ENCODE measurements at places on chromosomes 3 and 15.

- no peak for DNase-seq
Observed at GRCh38 chr3:4063916-4064574, 239.1 kb upstream of the SETMAR start.

- DNase-seq: no peak
Observed at GRCh38 chr3:7518026-7518425, 657.1 kb downstream of the GRM7 start.

GRCh38 chr3:127512256-127512655 lies 78.3 kb downstream of the TPRA1 start:
- DNase-seq: no peak

DNA sequence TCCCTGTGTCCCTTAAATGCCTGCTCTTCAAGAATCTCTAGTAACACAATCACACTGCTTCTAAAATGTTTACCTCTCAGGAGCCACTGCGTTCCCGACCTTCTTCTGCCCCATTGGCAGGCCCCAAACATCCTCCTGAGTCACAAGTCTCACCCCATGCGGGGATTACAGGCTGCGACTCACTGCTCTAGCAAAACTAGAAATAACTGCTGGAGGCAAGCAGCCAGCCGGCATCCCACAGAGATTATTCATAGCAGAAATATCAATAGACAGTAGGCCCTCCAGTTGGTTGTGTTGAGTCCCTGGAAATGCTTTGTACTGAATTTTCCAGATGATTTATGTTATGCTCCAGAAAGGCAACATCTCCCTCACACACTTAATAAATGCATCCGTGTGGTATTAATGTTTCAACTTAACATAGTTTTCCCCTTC lies 64.8 kb downstream of the RFTN1 start:
- DNase-seq: no peak

DNA sequence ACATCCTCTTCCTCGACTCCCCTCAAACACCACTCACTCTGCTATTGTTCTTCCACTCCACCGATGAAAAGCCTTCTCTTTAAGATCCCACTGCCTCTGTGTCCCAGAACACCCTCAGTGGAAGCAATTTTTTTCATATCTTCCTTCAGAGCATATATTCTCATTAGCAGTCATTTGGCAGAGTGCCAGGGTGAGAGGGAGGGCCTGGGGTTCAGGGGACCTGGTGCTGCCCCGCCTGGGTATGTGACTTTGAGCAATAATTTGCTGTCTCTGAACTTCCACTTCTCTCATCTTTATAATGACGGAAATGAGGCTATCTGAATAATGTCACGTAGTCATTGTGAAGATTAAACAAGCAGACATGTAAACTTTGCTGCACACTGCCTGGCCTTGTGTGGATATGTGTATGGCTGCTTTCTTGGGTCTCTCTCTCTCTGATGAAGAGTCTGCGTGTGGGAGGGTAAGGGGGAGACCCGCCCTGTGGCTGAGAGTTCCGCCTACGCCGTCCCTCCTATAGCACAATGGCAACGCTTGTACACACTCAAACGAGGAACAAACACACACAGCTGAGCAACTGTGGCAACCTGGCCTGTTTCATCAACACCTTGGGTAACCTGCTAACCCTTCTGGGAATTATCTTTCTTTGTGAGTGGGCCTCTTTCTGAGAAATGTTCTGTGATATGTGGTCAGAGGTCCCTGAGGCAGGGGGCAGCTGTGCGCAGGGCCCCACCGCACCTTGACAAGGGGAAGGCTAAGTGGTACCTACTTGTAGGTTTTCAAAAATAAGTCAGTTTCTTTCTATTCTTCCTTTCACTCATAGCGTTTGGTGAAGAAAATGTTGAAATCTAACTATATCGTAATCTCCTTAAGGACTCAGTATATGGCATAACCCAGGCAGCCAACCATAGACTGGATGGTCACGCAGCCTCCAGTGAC lies 369.8 kb downstream of the SV2B start:
- no peak for DNase-seq

- DNase-seq: no peak
Observed at GRCh38 chr3:174438501-174439145, 420.5 kb upstream of the NAALADL2 start.

- DNase-seq: no peak
Observed at GRCh38 chr15:88802991-88803240, 320 bp upstream of the ACAN start.

DNA sequence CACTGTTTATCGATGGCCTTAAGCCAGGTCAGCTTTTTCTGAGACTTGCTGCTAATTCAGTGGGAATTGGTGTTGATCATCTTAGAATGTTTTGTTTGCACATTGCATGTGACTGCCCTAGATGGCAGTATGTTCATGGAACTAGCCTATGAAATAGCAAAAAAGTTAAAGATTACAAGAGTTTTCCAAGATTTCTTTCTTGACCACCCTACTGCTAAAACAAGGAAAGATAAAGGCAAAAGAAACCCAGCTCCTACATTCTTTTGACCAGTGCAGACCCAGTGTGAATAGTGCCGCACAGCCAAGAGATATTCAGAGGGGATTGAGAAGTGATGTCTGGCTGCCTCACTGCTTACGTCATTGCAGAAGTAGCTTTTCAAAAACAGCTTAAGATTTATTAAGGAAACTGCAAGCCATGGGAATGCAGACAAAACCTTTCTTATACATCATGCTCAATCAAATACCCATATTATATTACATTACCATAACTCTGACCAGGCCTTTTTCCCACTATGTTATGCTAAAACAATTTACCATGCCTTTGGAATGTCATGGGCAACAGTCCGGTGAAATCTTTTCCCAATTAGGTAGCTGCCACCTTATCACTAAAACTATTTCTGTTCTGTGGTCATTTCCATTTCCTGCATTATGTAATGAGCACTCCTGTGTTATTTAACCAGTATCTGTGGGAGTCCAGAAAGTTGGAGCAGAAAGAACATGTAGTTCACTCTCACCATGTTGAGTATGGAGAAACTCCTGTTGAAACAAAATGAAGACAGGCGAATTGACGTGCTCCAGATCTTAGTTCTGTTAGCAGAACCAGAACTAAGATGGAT lies 6.0 kb downstream of the PHLDB2 start:
- no peak for DNase-seq

- DNase-seq: no peak
Observed at GRCh38 chr3:37064747-37065146, 71.4 kb downstream of the MLH1 start.

- no peak for DNase-seq
Observed at GRCh38 chr15:62940755-62941361, 101.7 kb upstream of the TPM1 start.
